ENCODE measurements at places on chromosomes 1 and 21.

DNA sequence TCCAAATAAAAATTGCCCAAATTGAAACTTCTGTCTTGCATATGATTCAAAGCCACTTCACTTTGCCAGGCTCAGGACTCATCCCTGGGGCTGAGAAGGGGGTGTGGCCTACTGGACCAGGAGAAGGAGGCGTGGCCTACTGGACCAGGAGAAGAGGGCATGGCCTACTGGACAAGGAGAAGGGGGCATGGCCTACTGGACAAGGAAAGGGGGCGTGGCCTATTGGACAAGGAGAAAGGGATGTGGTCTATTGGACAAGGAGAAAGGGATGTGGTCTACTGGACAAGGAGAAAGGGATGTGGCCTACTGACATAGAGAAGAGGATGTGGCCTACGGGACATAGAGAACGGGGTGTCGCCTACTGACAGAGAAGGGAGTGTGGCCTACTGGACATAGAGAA is 405.3 kb downstream of the RRAGC start:
- DNase-seq: no peak

GRCh38 chr21:43994085-43994484 is 18.0 kb upstream of the TRAPPC10 start:
- no peak for DNase-seq

DNA sequence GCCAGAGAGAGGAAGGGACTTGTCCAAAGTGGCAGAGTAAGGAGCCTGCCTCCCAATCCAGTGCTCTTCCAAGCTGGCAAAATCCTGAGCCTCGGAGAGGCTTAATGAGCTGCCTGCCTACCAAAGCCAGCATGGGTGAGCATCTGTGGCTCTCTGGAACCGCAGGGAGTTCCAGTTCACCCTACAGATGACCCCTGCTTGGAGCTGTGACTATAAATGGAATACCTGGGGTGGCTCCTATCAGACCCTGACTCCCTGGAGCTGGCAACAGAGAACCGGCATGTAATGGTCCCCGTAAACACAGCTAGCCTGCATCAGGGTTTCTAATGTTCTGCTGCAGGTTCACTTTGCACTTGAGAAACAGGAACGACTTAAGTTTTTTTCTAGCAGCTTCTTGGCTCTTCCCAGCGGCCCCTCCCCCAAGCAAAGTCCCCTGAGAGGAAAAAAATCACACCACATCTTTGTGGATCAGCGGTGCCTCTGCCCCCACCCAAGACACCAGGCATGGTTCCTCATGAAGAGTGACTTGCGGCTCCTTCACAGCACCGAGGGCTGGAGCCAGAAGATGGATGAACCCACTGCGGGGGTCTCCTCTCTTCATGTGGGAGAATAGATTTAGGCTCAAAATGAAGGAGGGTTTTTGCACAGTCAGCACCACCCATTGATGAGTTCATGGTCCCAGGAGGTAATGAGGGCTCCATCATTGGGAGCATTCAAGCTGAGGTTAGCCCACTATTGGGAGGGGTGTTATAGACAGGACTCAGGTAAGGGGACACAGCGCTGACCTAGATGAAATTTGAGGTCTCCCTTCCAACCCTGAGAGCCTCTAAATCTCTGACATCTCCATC is 79.0 kb downstream of the SYT2 start:
- no peak for DNase-seq

DNA sequence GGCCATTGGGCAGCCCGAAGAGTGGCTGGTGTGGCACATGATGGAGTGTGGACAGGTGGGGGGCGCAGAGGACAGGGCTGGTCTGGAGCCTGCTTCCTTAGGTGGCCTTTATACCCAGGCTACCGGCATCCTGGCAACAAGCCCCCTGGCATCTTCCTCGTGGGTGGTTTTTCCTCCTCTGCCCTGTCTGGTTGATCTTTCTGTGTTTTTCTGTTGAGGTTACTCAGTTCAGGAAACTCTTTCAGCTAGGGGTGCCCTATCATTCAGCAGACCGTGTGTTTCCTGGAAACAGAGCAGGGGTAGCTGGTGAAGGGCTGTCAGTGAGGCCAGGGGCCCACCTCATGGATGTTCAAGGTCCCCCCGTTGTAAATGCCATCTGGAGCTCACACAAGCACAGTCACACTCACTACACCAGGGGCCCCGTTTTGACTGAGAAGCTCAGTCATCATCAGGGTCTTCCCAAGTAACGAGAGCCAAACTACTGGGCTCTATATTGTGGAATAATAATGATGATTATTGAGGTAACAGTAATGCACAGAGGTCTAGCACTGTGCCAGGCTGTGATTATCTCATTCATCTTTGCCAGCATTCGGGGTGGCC is at the start of gene KRTAP12-4:
Gene KRTAP12-4, minus strand, starts transcription at position 84 of the 600 bp plus-strand sequence. Its CDS starts 45 bp downstream, at position 39.
- DNase-seq: no peak

GRCh38 chr1:157001304-157001703 is 44.2 kb downstream of the ARHGEF11 start:
- no peak for DNase-seq

GRCh38 chr1:3685222-3685621 is 32.9 kb downstream of the TP73 start:
- DNase-seq: no peak

DNA sequence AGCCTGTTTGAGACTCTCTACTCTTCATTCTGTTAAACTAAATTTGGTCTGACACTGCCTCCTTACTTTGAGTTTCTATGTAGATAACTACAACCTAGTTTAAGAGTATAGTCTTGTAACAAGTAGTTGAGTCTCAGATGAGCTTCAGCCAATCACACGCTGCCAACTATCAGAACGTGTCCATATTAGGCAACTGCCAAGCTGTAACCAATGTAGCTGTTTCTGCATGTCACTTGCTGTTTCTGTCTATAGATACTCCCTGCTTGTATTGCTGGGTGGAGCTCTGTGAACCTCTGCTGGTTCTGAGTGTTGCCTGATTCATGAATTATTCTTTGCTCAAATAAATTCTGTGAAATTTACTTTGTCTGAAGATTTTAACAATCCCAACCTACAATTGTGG is 452.6 kb upstream of the NR5A2 start:
- no peak for DNase-seq

GRCh38 chr1:10735563-10736305 is 60.7 kb downstream of the CASZ1 start:
- no peak for DNase-seq

GRCh38 chr1:153509729-153510354 is 25.9 kb downstream of the S100A6 start:
- peak; percentile 57 for DNase-seq

GRCh38 chr21:45987121-45987711 is 5.6 kb downstream of the COL6A1 start:
- DNase-seq: no peak

DNA sequence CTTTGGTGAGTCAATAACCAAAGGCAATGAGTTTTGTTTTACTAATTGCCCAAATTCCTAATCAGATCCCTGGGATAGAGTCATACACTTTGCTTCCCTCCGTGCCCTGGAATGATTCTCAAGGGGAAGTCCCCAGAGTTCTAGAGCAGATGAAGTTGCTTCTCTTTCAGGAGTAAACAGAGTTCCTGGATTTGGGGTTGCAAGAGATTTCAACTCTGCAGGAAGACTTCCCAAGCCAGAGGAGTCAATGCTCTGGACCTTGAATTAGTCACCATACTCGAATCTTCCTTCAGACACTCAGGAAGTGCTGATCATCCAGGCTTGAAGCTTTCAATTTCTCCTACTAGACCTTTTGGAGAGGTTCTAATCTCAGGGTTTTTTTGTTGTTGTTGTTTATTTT is 39.6 kb downstream of the FCER1A start:
- DNase-seq: no peak

GRCh38 chr1:185853739-185854138 is 119.5 kb downstream of the HMCN1 start:
- no peak for DNase-seq

GRCh38 chr1:156927215-156928042 is 7.0 kb downstream of the LRRC71 start:
- peak; percentile 82 for DNase-seq

GRCh38 chr21:44761747-44762208 is 39.8 kb downstream of the UBE2G2 start:
- DNase-seq: no peak

DNA sequence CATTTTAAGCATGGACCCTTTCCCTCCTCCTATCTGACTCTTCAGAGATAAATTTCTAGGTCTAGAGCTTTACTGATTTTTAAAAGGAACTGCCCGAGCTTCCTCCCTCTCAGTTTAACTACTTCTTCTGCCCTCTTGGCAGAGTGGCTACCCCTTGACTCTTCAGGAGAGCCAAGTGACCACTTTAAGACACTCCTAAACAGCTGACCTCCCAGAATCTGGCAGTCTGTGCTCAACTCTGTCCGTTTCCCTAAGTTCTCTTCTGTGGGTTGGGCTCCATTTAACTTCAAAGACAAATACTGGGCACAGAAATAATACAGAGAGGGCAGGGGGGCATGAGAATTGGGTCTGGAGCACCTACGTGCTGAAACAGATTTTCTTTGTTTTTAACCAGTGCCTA is 196.3 kb upstream of the FOXD3 start:
- no peak for DNase-seq

DNA sequence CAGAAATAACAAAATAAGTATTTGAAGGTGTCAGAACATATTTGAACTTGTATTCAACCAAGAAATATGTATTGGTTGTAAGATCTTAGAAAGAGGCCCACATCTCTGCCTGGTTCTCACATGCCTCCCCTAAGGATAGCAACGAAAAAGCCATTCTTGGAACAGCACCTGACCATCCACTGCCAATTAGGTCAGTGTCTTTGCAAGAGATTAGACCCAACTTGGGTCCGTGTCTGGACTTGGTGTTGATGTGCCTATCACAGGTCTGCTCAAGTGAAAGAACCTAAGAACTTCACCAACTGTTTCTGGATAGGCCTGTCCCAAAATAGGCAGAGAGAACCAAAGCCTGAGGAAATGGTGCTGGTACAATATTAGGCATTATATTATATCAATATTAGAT is 46.0 kb upstream of the COG2 start:
- no peak for DNase-seq

GRCh38 chr1:59290193-59290949 is 6.5 kb upstream of the FGGY start:
- peak; percentile 61 for DNase-seq

- no peak for DNase-seq
These were observed 5.7 kb upstream of the LGR6 start for GRCh38 chr1:202187697-202188407.

- no peak for DNase-seq
These were observed 30.8 kb downstream of the EPHA2 start for GRCh38 chr1:16125088-16125470.

GRCh38 chr21:44092211-44092610 is 15.0 kb upstream of the PWP2 start:
- no peak for DNase-seq

- DNase-seq: no peak
These were observed 430 bp downstream of the FBXO2 start for GRCh38 chr1:11653861-11654136.

DNA sequence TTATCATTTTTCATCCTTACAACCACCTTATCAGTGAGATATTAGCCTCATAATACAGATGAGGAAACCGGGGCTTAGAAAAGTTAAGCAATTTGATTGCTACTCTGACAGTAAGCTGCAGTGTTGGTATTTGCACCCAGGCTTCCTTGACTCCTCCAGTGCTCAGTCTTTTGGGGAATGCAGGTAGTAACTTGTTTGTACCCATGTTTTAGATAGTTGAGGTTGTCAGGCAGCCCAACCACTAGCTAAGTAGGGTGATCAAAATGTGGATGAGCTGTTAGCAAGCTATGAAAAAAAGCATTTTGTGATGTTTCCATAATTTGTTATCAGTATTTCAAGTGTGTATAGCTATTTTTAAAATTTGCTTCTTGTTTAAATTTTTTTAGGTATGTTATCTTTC is 80.8 kb downstream of the SASS6 start:
- DNase-seq: no peak

- DNase-seq: no peak
These were observed 72.5 kb upstream of the IGSF21 start for GRCh38 chr1:18035145-18035544.

DNA sequence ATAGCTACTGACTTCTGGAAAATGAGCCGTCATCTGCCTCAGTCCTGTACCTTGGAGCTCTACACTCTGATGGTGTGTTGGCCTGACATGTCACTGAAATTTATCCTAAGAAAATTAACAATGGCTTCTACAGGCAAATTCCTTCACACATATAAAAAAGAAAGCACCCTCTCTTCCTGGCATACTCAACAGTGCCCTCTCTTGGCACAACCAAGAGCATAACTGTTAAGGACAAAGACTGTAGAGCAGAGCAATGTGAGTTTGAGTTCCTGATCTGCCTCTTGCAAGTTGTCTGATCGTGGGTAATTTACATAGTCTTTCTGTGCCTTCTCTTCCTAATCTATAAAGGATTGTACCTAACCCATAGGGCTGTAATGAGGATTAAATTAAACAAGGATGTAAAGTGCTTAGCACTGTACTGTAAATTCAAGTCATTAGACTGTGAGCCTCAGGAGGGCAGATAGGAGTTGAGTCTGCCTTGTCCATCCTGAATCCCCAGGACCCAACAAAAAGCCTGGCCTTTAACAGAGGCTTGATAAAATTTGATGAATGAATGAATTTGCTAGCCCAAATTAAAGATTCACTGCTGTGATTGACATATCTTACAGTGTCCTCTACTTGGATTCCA is 83.5 kb downstream of the SYF2 start:
- DNase-seq: peak; percentile 23

GRCh38 chr1:169321539-169321938 is 46.1 kb downstream of the NME7 start:
- no peak for DNase-seq

DNA sequence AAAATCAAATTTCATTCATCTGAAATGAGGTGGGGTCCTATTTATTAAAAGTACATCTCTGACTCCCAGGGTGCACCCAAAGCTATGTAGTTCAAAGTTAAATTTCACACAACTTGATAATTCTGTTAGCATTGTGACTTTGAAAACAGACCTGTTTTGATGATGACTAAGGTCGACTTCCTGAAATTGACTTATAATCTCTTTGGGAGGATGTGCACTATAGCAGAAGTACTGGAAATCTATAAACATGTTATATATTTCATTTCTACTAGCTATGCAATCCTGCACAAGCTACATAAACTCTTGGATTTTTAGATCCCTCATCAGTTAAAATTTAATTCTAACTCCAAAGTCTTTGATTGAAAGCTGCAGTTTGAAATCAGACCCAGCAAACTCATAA is 507.6 kb downstream of the NEGR1 start:
- no peak for DNase-seq

- no peak for DNase-seq
These were observed 199.3 kb upstream of the GRIK3 start for GRCh38 chr1:37233606-37234005.

GRCh38 chr1:173469656-173470055 is 7.5 kb upstream of the PRDX6 start:
- DNase-seq: no peak

DNA sequence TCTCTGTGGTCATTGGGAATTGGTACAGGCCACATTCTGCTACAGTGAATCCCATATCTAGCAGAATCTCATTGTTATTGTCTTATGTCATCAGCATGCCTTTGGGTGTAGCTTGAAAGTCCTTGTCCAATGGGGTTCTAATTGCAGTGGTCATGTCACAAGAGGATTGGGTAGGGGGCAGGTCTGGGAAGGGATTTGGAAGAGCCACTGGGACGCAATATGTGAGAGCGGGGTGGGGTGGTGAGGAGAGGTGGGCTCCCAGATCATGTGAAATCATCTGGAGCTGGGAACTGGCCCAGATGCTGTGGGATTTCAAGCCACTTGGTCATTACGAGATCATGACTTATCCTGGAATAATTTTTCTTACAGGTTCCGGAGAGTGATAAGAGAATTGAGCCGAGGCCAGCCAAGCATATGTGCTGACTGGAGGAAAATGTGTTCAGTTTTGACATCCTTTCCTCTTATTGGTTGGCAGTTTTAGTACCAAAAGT is 16.3 kb downstream of the CNIH3 start:
- peak; percentile 62 for DNase-seq

GRCh38 chr1:13487143-13487868 is 26.5 kb downstream of the LRRC38 start:
- DNase-seq: no peak

Measured in lung microvascular endothelial cell (primary cell).